ENCODE measurements at places on chromosomes 16 and 17.

DNA sequence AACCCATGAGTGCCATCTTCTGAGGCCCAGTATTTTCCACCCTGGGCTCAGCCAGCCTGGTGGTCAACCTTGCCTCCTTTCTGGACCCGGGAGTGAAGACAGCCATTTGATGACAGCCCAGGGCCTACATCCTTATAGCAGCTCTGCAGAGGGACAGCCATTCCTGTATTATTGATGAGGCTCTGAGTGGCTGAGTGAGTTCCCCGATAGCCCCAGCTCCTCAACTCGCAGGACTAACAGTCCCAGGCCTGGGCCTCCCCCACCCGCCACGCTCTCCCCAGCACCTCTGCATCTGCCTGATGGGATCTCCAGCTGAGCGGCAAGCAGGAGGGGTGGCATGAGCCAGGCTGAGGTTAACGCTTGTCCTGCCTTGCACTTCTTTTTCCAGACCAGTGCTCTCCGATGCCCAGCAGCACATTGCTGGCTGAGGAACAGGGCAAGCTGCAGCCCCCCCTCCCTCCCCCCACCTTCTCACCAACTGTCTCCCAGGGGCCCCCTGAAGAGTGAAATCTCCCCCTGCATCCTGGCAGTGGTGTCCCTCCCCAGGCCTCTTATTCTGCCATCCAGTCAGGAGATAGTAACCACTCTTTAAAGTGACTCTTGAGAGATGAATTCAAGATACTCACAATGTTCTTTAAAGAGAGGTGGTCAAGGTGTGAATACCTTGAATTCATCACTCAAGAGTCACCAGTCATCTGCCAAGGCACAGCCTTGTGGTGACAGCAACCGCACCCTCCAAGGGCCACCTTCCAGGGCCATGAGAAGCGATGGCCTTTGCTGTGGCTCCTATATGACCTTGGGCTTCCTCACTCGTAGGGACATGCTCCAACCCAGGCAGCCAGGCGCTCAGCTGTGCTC lies 23.5 kb downstream of the CACNG5 start:
- DNase-seq, result no peak

DNA sequence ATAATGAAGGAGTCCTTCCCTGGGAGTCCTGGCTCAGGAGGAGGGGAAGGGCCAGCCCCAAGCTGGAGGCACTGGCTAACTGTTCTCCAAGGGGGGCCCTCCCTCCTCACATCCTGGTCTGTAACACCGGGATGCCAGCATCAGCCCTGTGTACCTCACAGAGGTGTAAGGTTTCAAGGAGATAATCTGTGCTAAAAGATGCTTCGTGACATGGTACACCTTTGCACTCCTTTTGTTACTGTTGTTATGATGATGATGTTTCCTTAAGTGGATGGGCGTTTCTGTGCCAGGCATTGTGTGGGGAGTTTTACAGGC lies 236.7 kb upstream of the TNRC6C start:
- DNase-seq, result no peak

DNA sequence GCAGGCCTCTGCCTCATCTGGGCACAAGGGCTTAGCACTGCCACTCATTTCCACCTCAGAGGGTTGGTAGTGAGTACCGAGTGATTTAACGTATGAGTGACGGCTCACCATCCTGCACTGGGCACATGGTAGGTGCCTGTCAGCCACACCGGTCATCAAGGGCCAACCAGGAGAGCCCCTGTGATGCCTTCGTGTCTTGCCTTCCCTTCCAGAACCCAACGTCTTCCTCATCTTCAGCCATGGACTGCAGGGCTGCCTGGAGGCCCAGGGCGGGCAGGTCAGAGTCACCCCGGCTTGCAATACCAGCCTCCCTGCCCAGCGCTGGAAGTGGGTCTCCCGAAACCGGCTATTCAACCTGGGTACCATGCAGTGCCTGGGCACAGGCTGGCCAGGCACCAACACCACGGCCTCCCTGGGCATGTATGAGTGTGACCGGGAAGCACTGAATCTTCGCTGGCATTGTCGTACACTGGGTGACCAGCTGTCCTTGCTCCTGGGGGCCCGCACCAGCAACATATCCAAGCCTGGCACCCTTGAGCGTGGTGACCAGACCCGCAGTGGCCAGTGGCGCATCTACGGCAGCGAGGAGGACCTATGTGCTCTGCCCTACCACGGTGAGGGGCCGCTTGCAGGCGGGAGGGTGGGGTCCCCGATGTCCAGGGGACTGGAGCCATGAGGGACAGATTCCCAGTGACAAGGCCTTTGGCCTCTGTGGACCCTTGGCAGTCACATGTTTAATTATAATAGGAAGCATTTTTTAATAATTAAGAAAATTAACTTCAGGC lies 37.1 kb downstream of the MRC2 start:
- no peak for DNase-seq

DNA sequence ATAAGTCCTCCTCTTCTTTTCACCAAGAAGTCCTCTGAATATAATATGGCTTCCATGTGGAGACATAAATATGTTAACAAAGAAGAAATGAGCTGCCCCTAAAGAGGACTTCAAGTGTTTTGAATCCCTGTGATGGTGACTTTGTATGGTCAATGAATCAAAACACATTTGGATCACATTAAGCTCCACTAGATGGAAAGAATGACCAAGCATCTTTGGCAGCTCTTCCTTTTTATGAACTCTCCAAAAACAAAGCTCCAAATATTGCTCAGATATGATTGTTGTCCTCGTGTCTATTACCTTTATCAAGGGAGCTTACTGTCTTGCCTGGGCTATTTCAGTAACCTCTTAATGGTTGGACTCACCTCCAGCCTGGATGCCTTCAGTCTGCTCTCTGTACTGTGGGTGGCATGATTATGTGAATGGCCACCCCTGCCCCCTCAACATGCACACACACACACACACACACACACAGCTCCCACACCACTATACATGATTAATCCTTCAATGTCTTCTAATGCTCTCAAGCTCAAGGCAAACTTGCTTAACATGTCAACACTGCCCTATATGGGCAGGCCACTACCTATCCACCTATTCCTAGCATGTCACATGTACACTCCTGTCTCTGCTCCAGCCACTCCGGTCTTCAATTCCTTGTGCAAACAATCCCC lies 346.6 kb upstream of the SALL1 start:
- no peak for DNase-seq

DNA sequence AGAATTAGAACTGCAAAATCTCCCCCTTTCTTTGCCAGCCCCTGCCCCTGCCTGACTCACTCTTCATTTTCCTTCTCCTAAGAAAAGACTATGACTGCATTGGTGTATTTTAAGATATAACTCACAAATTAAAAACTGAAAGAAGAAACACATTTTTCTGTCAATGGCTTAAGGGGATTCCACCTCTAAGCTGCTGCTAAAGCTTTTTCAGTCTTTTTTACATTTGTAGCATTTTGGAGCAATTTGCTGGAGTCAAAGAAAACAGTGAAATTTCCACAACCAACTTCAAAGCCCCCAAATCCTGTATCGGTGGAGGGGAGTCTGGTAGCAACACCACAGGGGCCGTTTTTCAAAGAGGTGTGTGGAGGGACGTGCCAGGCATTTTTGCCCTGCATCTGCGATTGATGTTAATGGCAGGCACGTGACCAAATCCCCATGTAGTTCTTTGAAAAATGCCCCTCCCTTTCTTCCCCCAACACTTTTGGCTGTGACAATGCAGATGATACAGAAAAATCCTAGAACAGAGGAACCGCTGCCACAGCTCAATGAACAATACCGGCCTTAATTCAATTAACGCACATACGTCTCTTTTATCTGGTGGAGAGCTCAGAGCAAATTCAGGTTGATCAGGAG lies 28.5 kb downstream of the MAF start:
- no peak for DNase-seq

- DNase-seq, result no peak
Observed at GRCh38 chr17:40329839-40330794, 21.1 kb downstream of the RARA start.

GRCh38 chr16:30377050-30377811 lies 2.6 kb downstream of the MYL11 start:
- DNase-seq, result no peak

DNA sequence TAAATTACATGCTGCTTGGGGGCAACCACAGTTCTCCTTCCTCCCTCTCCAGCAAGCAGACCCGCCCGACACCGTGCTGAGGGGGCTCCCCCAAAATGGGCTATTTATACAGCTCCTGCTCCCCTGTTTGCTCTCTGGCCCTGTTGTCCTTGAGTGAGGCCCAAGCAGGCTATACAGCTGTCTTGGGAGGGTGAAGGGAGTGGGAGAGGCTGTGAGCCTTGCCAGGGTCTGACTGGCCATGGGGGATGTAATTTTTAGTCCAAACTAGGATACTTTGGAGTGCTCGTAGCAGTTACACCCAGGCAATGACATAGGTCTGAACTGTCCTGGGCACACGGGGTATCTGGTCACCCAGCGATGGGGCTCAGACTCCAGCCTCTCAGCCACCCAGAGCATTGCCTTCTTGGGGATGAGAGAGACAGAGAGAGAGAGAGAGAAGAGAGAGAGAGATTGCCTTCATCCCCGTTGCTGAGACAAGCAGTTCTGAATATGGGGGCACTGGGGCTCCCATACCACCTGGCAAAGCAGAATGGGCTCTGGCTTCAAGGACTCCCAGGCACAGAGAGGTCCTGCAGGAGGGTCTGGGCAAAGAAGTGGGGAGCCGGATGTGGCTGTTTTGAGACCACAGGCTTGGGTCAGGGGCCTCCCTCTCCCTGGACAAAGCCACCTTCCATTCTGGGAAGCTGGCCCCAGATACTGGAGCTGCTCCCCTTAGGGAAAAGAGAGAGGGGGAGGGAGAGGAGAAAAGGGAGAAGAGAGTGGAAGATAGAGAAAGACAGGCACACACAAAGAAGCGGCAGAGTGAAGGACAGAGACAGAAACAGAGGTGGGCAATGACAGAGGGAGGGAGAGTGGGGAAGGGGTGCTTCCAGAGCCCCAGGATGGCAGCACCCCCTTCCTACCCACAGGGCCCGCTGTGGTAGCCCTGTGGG lies 10.7 kb upstream of the TMEM92 start:
- no peak for DNase-seq

- peak; percentile 52 for DNase-seq
Observed at GRCh38 chr16:85931596-85932402, 32.8 kb downstream of the IRF8 start.

DNA sequence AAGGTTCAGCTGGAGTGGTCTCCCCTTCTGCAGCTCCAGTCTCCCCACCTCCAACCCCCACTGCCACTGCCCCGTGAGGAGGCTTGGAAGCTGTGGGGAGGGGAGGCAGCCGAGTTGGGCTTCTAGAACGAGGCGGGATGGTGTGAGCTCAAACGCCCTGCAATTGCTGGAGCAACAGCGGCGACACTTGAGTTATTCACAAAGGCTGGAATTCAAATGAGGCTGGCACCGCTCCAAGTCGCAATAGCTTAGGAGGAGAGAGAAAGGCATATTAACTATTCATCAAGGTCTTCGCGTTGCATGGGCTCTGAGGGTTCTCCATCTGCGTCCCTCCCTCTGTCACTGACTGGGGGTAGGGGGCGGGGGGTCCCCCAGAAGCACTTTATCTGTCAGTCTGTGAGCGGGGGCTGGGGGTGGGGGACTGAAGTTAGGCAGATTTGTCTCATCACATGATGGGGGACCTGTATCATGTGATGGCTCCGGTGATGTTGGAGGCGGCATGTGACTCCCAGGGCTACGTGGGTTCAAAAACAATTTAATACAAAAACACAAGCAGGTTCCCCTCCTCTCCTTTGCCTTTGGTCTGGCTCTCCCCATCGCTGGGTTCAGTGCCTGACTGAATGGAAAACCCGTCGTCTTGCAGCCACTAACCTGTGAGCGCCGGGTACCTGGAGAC lies 70.5 kb downstream of the RBBP6 start:
- no peak for DNase-seq

DNA sequence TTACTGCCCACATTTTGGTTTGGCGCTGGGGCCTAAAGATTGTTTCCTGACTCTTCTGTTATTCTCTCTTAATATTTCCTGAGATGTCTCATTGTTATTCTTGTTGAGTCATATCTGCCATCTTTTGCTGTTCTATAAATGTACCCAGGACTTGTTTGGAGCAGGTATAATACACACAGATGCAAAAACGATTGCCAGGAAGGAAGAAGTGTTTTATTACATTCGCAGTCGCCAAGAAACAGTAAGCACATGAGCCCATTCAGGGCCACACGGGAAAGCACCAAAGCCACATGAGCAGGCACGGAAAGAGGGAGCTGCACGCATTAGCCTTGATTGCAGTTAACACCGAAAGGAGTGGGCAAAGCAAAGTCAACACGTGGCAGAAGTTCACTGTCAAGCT lies 70.2 kb downstream of the ARHGAP44 start:
- DNase-seq, result no peak

- no peak for DNase-seq
Observed at GRCh38 chr16:56640076-56640475, 1.6 kb downstream of the MT1A start.

GRCh38 chr16:84566545-84567257 lies 51.2 kb downstream of the COTL1 start:
- DNase-seq, result no peak

- no peak for DNase-seq
Observed at GRCh38 chr17:70446446-70446845, 277.1 kb downstream of the KCNJ2 start.

GRCh38 chr16:85401917-85402766 lies 211.0 kb upstream of the GSE1 start:
- DNase-seq, result no peak

All from OCI-LY7 (cell line).